Activated T-cell treated with anti-CD3 and anti-CD28 coated beads for 1 hour (primary cell): ENCODE measurements at places on chromosomes 6 and 20.

DNA sequence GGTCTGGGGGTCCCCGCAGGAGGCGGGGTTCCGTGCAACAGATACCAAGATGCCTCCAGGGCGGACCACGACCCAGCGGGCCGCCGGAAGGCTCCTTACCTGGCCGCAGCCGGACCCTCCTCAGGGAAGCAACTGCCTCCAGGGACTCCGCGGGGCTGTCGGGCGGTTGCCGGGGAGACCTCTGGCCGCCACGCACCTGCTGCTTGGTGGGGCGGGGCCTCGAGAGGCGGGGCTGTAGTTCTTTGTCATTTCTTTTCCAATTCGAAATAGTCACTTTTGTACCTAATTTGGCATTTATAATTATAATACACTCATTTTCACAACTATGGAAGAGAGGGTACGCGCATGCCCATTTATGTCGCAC, 647 bp downstream of the AK9 start:
- peak; percentile 51 for DNase-seq

GRCh38 chr6:43990275-43990626, 137.0 kb downstream of the MRPL14 start:
- DNase-seq, result no peak

DNA sequence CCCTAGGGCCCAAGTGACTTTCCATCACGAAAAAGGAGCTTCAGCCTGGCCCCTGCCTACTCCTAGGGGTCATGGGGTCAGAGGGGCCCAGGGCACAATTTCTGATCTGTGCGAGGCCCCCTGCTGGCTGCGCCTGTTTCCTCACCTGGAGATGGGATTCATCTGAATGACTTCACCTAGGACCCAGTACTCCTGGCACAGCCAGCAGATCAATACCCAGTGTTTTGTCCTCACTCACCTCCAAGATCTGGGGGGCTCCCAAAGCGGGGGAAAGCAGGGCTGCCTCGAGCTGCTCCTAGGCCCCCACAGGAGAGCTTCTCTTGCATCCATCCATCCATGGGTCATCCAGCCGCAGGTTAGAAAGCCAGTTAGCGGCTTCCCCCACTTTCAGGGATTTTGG, 33.8 kb downstream of the CD40 start:
- no peak for DNase-seq

DNA sequence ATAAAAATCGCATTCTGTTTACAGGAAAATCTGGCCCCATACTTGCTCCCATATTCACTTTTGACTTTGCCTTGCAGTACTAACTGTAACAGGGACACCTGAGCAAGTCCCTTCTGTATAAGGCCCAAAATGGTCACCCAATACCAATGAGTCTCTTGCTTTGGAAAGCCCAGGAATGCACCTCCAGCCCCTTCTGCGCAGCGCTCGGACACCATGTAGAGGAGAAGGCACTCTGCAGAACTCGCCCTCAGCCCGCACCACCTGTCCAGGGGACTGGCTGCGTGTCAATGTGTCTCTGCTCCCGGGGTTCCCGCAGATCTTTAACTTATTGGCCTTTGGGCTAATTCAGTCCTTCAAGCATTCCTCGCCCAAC, 746 bp upstream of the PRND start:
- no peak for DNase-seq
